ENCODE measurements at places on chromosomes 5 and 9.

DNA sequence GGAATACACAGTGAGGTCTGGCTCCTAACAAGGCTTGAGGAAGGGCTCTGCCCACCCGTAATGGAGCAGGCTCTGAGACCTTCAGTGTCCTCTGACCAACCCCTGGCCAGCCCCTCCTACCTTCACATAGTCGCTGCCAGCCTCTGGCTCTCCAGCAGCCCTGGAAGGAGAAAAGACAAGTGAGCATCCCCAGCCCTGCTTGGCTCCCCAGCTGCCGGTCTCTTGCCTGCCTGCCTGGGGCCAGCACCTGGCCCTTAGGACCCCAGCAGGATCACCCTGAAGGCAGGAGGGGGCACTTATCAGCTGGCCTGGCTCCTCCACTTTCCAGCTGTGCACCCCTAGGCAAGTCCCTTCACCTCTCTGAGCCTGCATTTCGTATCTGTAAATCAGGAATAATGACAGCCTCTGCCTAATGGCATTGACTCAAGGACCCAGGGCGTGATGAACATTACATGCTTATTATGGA is 16.9 kb downstream of the SH2D3C start:
- DNase-seq: no peak

GRCh38 chr9:120412425-120412951 is 167.5 kb downstream of the CDK5RAP2 start:
- no peak for DNase-seq

DNA sequence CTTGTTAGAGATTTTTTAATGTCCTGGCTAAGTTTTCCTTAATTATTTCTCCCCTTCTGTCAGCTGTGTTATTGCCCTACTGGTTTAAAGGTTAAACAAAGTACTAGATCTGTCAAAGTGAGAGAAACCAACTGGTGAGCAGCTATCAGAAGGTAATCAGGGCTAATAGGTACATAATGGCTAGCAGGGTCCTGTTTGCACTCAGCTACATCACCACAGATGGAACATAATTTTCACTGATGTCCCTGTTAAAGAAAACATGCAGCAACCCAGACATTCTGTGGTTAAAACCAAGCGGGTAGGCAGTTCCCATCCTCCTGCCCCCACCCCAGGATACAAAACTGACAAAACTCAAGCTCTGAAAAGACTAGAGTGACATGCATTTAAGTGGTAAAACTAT is 473.9 kb downstream of the NR2F1-AS1 start:
- no peak for DNase-seq

- DNase-seq: no peak
Observed at GRCh38 chr5:6576861-6577501, 55.9 kb downstream of the NSUN2 start.

All from stimulated activated CD8-positive, alpha-beta memory T cell treated with anti-CD3 and anti-CD28 coated beads, Interleukin-4, amount 100 ng/mL, for 4 hours (primary cell).